ENCODE measurements at places on chromosomes 2 and 18.

DNA sequence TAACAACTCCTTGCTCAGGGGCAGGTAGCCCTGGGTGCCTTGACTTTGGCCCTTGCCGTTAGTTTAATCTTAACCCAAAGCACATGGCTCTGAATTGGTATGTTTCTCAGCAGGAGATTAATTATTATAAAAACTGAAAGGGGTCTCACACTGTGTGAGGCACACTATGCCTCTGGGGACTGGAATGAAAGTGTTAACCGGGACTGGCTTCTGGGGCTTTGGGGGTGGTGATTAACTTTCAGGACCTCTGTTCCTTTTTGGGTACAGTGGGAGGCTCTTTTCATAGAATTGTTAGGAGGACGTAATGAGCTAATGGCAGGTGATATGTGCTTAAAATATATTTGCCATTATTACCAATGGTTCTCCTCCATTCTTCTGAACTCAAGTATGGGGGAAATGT is 5.1 kb downstream of the MERTK start:
- DNase-seq = no peak

GRCh38 chr2:152646775-152647174 is 70.5 kb downstream of the PRPF40A start:
- no peak for DNase-seq

GRCh38 chr2:137638932-137639331 is 325.3 kb upstream of the HNMT start:
- no peak for DNase-seq

- no peak for DNase-seq
Observed at GRCh38 chr2:55025627-55026026, 24.6 kb downstream of the RTN4 start.

GRCh38 chr2:206764673-206765241 is 371 bp downstream of the MDH1B start:
- DNase-seq = no peak

DNA sequence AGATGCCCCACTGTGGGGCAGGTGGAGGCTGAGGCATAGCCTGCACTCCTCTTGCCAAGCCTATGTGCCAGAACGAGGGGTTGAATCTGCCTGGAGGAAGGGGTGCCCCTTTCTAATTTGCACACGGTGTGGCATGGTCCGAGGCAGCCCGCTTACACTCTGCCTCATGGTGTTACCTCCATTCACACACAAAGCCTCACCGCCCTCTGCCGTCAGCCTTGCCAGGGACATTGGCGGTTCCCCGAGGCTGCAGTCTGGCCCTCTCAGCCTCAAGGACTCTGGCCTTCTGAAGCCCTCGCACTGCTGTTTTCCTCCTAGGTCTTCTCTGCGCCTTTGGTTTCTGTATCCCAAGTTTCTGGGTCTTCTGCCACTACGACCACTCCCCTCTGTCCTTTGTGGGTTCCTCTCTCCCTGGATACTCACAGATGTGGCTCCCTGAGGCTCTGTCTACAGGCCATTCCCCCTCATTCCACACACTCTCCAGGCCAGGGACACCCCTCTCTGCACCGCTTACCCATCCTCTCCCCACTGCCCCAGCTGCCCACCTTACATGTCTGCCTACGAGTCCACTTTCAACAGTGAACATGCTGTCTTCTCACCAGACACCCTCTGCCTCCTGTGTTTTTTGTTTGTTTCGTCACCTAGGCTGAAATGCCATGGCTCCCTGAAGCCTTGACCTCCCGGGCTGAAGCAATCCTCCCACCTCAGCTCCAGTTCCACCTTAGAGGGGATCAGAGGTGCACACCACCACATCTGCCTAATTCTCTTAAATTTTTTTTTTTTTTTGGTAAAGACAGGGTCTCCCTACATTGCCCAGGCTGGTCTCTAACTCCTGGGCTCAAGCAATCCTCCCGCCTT is 7.9 kb upstream of the ASPRV1 start:
- DNase-seq = no peak

DNA sequence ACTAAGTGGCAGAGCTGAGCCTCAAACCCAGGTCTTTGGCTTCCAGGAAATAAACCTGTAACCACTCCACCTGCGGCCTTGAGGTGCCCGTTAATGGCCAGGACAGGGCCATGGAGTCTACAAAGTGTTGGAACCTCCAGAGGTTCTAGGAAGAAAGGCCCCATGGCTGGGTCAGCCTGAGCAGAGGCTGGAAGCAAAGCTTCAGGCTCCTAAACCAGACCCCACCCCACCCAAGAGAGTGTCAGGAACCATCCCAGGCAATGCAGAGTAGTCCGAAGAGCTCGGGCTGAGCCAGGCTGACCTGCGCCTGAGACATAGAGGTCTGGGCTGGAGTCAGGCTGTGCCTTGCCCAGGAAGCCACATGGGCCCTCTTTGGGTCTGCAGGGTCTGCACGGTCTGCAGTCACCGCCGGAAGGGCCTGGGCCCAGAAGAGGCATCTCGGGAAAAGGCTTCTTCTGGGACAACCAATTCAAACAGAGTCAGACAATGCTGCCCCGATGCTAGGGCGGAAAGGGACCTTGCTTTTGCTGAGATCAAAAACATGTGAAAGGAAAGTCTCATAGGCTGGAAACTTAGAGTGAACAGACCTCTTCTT is 6.4 kb downstream of the CIB4 start:
- DNase-seq = no peak

- DNase-seq = no peak
Observed at GRCh38 chr2:19207452-19207851, 151.0 kb downstream of the OSR1 start.

- no peak for DNase-seq
Observed at GRCh38 chr2:235810252-235810651, 316.4 kb downstream of the AGAP1 start.

- DNase-seq = peak; percentile 71
Observed at GRCh38 chr18:864872-865273, 39.8 kb upstream of the ADCYAP1 start.

- peak; percentile 12 for DNase-seq
Observed at GRCh38 chr2:71226096-71226964, 573 bp downstream of the PAIP2B start.

DNA sequence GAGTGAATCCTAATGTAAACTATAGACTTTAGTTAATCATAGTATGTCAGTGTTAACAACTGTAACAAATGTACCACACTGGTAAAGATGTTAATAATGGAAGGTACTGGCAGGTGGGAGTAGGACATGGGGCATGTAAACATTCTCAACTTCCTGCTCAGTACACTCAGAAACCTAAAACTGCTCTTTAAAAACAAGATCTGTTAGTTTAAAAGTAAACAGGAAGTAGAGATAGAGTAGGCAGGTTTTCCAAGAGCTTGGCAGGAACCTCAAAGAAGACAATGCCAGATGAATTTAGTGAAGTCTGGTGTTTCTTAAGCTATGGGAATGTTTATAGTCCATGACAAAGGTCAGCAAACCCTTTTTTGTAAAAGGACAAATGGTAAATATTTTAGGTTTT is 46.6 kb downstream of the CCDC138 start:
- peak; percentile 8 for DNase-seq

DNA sequence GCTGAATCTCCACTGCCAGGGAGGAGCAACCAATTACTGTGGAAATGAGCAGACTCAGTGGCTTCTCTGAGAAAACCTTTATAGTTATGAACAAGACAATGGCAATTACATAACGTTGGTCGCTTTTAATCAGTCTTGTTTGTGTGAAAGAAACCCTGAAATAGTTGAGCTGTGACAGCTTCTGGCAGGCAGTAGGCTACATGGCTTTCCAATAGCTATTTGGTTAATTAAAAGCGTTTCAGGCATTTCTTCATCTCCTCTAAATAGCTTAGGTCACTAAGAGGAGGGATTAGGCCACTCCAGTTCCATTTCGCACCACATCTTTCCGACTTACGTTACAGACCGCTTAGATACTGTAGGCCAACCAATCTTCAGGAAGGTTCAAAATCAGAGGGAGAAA is 794.4 kb upstream of the ID2 start:
- DNase-seq = no peak

GRCh38 chr18:54228364-54228763 is 3.9 kb upstream of the MBD2 start:
- no peak for DNase-seq

DNA sequence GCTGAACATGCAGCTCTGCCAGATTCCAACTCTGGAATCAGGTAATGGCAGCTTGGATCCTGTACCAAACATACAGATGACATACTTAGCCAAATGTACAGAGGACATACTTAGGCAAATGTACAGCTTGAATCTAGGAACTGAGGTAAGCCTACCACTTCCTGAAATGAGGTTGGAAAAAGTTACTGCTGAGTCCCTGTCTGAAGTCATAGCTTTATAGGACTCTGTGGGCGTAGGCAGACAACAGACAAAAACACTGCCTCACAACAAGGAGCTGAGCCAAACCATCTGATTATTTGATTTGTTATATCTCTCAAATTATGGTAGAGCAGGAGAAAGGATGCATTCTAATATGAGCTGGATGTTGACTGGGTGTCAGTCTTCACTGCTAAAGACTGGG is 290.2 kb upstream of the TCF4 start:
- peak; percentile 1 for DNase-seq

- DNase-seq = no peak
Observed at GRCh38 chr2:51612387-51612786, 580.5 kb upstream of the NRXN1 start.

- DNase-seq = no peak
Observed at GRCh38 chr2:234703258-234703657, 206.4 kb upstream of the ARL4C start.

- no peak for DNase-seq
Observed at GRCh38 chr2:182393270-182393760, 33.5 kb downstream of the PDE1A start.

GRCh38 chr2:163647300-163647699 is 88.5 kb downstream of the FIGN start:
- DNase-seq = no peak

DNA sequence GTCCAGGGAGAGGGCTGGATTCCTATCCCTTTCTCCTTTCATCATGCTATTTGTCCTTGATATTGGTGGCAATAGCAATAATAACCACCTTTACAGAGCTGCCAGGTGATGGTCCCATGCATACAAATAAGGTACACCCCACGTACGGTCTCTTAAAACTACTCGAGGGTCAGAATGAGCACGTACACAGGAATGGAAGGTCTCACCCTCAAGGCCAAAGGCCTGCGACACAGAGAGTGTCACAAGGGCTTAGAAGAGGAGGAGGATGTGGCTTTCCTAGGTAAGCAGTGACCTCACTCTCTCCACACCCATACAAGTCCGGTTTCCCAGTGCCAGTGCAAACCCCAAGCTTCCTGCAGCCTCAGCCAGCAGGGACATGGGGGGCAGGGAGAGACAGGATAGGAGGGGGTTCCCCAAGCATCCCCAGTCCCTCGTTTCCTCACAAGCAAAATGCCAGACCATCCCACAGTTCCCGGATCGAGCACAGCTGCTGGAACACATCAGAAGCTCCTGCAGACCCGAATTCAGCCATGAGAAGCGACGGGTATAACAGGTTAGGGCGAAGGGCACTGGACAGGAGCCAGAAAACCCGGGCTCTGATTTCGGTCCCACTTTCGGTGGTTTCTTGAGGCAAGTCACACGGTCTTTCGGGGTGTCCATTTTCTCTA is 49.2 kb downstream of the PLB1 start:
- peak; percentile 59 for DNase-seq

GRCh38 chr2:70855667-70856066 is 20.1 kb upstream of the CD207 start:
- DNase-seq = no peak

DNA sequence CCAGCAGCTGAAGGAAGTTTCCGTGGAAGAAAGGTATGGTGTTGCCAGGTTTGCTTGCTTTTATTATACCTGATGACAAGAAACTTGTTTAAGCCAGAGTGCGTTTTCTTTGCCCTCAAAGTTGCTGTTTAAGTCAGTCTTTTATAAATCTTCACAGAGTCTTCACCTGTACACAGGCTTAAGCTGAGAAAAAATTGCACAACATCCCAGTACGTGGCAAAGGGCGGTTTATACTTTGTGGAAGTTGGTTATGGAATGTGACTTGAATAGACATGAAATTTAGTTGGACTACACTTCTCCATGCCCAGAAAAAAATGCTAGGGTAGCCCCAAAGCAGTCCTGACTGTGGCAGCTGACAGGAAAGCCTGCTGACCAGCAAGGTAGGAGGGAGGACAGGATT is 121.5 kb downstream of the RTN4 start:
- DNase-seq = no peak

GRCh38 chr2:47656715-47657600 is 126.0 kb upstream of the MSH6 start:
- no peak for DNase-seq

DNA sequence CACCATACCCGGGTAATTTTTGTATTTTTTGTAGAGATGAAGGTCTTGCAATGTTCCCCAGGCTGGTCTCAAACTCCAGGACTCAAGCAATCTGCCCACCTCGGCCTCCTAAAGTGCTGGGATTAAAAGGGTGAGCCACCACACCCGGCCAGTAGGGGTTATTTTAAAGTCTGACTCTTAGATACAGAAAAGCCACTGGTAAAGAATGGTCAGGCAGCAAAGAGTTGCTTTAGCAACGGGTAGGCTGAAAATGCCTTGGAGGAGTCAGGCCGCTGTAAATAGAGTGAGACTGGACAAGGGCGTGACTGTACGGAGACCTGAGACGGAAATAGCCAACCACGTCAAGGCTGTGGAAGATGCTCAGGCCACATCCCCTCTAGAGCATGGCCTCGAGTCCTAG is 54.2 kb downstream of the ACKR3 start:
- DNase-seq = no peak

DNA sequence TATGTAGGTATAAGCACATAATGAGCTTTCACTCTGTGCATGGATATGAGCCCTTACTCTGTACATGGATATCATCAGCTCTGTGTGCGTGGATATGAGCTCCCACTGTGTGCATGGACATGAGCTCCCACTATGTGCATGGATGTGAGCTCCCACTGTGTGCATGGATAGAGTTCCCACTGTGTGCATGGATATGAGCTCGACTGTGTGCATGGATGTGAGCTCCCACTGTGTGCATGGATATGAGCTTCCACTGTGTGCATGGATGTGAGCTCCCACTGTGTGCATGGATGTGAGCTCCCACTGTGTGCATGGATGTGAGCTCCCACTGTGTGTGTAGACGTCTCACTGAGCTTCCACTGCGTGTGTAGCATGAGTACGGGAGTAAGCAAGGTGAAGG is 149.3 kb upstream of the ALKAL2 start:
- no peak for DNase-seq

GRCh38 chr2:162138310-162138709 is 13.7 kb downstream of the GCG start:
- no peak for DNase-seq

- no peak for DNase-seq
Observed at GRCh38 chr2:144708626-144709025, 188.7 kb upstream of the ZEB2 start.

DNA sequence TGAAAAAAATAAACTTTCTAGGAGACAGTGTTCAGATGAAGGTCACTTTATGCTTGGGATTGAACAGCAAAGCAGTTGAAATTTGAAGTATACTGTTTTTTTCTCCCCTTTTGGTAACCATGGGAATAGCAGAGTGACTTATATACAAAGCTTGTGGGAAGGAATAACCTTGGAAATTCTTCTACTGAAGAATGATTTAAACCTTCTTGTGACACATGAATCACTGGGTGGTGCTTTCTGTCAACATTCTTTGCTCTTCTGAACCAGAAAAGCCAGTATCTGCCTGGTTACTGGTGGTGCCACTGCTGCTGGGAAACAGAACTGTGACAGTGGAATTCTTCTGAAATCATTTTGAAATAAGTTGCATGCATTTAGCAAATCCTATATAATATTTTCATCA is 39.4 kb upstream of the RND3 start:
- no peak for DNase-seq

- DNase-seq = no peak
Observed at GRCh38 chr2:114810092-114810491, 367.7 kb downstream of the DPP10 start.
